ENCODE measurements at places on chromosomes 7 and 10.

DNA sequence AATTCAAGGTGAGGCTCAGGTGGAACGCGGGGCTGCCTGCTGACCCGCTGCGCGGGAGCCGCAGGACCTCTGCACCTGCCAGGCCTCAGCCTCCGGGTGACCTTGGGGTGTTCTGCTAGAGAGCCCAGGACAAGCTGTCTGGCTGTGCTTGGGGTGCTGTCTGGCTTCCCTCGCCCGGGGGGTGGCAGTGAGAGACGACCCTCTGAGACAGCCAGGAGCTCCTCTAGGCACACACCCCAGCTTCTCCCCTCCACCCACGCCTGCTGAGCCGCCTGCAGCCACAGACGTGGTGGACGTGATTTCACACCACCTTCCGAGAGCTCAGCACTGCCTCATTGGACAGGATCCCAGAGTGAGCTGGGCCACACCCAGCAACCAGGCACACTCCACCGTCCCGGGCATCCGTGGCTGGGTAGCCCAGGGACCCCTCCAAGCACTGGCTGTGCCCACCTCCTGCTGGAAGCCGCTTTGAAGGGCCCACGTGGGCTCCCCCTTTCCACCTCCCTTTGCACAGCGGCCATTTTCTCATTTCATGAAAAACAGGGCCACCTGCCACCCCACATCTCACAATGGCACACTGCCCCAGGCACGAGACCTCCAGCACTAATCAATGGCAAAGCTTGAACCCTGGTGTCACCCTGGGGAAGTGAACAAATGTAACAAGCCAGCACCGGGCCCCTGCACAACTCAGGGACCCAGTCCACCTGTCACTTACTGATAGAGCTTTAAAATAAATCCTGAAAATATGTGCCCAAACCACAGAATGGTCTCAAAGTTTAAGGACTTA, 35.0 kb downstream of the ZFAND2A start:
- DNase-seq: no peak

DNA sequence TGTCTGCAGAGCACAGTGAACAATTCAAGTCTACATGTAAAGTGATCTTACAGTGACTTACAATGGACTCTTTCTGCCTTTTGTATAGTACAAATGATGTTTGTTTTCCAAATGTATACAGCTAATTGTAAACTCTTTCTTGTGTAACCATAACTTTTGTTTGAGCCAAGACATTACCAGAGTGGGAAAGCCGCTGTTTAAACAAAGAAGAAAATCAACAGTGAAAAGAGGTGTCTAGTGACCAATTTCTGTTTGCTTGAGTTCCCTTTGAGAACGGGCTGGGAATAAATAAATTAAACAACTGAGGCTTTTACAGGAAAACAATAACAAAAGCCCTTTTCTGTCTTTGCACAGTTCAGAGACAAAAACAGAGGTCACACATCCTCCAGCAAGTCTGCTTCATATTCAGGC, 1163.4 kb downstream of the CNTNAP2 start:
- DNase-seq: no peak

DNA sequence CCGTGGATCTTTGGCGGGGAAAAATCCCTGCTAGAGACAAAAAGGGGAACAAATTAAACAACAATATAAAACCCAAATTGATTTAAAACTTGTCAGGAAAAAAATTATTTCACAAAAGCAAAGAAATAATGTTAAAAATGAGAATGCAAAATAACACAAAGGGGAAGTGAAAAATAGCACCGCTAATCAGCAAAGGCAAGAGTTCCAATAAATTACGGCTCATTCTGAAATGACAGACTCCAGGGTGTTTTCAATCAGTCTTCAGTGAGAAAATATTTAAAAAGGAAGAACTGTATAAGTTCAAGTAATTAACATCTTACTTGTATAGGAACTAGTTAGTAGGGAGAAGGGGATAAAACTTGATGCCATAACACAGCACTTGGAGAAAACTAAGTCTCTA, 336.8 kb downstream of the LRRTM3 start:
- DNase-seq: no peak

DNA sequence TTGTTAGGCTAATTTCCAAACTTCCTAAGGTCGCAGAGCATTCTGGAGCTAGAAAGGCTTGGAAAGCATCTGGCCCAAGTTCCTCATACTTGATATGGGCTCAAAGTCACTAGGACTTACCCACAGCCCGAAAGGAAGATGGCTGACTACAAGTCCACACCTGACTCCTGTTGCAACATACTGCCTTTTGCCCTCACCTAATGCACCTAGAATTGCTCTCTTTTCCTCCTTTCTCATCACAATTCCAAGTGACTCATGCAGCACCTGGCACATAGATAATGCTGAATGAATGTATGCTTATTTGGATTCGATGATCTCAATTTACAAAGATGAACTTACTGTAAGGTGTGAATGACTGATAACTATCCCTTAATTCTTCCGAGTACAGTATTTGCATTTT, 131.5 kb downstream of the SORBS1 start:
- no peak for DNase-seq

DNA sequence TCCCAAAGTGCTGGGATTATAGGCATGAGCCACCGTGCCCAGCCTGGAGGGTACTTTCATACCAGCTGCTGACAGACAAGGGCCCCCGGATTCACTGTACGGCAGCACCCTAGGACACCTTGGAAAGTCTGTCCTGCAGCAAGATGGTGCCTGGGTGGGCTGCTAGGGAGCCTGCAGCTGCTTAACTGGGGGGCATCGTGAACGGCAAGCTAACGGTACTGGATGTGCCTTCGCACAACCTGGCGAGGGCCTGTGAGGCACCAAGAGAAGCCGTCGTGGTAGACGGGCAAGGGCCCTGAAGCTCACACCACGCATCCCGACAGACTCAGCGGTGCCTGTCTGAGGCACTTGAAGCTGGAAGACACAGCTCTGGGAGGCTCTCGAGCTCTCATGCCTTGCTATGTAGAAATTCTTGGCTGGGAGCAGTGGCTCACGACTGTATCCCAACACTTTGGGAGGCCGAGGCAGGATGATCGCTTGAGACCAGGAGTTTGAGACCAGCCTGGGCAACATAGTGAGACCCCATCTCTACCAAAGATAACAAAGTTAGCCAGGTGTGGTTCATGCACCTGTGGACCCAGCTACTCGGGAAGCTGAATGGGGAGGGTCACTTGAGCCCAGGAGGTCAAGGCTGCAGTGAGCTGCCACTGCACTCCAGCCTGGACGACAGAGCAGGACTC, 9.4 kb downstream of the BRAT1 start:
- DNase-seq: no peak

- no peak for DNase-seq
Observed at GRCh38 chr10:74738052-74738451, 88.3 kb upstream of the KAT6B start.

DNA sequence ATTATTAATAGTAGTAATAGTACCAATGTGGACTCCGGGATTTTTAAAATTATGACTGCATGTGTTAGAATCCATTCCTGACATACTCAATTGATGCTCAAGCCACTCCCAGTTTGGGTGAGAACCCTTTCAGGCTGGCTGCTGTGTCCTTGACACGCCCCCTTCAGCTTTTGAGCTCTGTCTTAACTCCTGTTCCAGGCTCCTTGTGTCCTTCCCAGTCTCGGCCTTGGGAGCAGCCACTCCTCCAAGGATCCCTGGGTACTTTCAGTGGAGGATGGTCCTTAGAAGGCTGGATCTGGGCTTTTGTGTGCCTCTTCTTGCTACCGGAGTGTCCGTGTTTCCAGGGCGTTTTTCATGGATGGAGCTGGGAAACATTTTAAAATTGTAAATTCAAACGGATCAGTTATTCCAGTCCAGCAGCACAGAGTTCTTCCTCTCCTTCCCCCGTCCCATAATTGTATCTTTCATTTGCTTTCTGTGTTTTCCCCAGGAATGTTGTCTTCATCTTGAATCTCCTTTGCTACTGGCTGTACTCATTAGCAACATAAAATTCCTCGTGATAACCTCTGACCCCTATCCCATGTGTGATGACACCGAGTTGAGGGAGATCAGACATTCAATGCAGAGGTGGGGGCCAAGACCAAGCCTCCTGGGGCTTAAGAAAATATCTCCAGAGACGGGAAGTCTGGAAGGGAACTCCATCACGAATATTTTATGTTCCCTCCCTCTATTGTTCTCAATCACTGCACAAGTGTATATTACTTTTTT, 40.0 kb upstream of the PFKFB3 start:
- no peak for DNase-seq

GRCh38 chr7:71364551-71364950, 232.6 kb downstream of the GALNT17 start:
- DNase-seq: no peak

DNA sequence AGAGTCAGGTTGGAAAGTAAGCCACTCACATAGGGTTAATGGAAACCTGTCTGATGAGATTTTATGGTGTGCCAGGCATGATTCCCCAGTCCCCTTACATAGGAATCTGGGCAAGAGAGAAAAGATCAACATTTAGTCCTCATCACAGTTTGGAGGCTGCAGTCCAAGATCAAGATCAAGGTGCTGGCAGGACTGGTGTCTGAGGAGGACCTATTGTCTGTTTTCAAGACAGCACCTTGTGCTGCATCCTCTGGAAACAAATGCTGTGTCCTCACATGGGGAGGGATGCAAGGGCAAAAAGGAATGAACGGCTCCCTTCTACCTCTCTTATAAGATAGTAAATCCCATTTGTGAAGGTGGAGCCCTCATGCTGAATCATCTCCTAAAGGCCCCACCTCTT, 244.8 kb upstream of the GALNT17 start:
- no peak for DNase-seq

- DNase-seq: no peak
Observed at GRCh38 chr10:34670081-34670480, 145.0 kb downstream of the PARD3 start.

- no peak for DNase-seq
Observed at GRCh38 chr7:3712841-3713240, 411.8 kb downstream of the SDK1 start.

DNA sequence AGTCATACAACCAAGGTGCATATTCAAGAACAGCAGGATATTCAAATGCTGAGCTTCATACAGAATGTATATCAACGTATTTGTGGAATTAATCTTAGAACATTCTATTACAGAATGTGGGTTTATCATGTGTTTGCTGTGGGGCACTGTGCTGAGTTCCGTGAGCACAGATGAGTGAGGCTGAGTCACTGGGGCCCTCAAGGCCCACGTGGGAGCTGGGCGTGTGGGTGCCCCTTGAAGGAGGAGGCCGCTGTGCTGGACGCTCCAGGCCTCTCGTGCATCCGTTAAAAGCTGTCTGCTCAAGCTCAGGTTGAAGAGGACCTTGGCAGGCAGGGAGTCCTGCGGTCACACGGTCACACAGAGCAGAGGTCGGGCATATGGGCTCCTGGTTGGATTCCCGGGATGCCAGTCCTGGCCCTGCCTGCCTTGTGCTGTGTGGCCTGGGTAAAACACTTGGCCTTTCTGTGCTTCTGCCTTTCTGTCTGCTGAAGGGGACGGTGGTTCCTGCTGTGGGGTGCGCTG, 70.1 kb downstream of the GLRX3 start:
- DNase-seq: no peak

DNA sequence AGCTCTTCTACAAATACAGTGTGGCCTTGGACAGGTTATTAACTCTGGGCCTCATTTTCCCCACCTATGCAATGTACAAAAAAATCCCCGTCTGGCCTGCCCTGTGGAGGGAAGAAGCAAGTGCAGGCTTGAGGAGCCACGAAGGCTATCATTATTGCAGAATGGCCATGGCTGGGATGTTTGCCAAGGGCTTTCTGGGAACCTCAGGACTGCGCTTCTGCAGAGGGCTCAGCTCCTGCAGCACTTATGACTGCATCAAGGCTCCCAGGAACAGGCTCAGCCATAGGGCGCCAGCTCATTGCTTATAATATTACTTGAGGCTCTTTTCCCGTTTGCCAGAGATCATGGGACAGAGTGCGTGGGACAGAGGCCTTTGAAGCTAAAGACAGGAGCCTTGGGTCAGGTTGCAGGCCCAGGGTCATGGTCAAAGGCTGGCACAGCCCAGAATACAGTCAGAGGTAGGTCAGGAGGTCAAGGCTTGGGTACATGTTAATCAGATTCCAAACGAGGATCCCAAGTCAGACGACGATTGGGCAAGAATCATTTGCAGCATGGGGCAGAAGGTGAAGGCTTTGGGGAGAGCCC, 20.6 kb upstream of the C10orf105 start:
- DNase-seq: no peak

GRCh38 chr7:151051108-151051507, 2.8 kb downstream of the ASIC3 start:
- no peak for DNase-seq

DNA sequence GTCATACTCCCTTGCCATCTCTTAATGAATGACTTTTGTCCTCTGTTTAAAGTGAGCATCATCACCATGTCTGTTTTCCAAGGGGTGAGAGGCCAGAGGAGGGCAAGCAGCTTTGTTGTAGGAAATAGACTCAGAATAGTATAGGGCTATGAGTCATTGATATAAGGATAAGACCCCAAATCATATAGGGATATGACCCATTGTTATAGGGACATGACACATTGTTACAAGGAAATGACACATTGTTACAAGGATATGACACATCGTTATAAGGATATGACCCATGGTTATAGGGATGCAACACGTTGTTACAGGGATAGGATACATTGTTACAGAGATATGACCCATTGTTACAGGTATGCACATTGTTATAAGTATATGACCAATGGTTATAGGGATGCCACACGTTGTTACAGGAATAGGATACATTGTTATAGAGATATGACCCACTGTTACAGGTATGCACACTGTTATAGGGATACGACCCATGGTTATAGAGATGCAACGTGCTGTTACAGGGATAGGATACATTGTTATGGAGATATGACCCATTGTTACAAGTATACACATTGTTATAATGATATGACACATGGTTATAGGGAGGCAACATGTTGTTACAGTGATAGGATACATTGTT, 311.1 kb upstream of the ADARB2 start:
- no peak for DNase-seq

DNA sequence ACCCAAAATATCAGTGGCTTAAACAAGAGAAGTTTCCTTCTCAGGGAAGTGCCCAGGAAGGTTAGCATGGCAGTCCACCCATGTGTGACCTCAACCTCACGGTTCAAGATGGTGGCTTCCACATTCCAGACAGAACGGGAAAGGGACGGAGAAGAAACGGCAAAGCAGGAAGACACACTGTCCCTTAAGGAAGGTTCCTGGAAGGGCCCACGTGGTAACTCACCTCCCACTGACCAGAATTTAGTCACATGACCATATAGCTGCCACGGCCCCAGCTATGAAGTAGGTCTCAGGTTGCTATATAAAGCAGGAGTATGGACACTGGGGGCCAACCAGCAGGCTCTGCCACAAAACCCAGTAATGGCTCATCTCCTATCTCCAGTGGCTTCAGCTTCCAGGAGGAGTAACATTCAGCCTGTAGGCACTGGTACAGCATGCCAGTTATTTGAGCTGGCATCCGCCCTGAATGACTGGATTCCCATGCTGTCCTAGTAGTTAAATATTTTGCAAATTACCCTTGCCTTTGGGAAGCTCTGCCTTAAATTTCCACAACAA, 278.5 kb upstream of the KLF14 start:
- DNase-seq: no peak

- no peak for DNase-seq
Observed at GRCh38 chr7:17123020-17123419, 175.4 kb upstream of the AHR start.

Measured in hypothalamus (tissue), 51 donors.